ENCODE measurements at places on chromosomes 5 and 9.

DNA sequence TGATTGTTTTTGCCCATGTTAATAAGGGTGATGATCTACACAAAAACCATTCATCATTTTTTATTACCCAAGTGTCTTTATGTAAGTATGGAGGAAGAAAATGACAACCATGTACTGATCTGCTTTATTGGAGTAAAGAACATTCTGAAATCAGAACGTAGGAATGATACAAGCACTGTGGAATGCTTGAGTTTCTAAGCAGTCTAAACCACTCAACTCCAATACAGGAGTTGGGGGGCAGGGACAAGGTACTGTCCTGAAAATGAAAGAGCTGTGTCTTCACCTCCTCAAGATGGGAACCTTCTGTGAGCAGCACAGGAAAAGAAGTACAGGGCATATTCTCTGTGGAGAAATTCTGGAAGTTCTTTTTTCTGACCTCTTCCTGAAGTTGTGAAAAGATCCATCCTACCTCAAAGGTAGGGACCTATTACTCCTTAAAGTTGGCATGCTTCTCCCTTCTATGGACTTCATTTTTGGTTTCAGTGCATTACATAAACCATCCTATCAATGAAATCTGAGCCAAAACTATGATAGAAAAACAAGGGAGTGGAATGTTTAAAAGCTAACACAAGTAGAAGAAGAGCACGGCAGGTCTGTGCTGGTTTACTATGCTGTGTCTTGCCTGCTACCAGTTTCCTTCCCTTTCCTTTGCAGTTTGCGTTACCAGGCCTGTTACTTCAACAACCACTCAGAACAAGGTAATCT lies 202.6 kb downstream of the SEMA5A start:
- peak; percentile 22 for DNase-seq

DNA sequence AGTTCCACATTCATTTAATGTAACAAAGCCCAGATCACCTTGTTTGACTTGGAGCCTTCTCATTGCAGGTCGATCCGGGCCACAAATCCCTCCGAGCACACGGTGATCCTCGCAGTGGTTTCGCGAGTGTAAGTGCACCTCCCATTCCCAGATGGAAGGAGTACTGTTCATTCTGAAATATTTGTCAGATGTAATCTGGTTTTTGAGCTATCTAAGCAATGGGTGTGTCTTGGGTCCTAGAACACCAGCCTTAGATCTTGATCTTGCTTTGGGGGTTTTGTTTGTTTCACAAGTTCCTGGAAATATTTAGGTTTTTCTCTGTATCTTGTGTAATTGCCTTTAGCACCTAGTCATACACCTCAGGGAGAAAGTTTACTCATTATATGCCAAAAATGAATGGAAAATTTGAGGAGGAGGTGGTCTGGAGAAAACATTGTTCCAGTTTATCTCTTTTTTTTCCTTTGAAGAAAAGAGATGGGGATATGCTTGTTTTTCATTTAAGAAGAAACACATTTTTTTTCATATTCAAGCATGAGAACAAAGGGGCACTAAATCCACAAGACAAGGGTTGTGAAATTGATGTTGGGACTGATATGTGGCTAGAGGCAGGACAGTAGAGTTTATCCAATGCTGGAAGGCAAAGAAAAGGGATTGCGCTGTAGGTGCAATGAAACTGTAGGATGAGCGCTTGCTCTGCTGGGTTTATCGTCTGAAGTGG lies 118.6 kb downstream of the PDE8B start:
- DNase-seq: no peak

- no peak for DNase-seq
Observed at GRCh38 chr5:1736889-1737711, 62.5 kb downstream of the MRPL36 start.

DNA sequence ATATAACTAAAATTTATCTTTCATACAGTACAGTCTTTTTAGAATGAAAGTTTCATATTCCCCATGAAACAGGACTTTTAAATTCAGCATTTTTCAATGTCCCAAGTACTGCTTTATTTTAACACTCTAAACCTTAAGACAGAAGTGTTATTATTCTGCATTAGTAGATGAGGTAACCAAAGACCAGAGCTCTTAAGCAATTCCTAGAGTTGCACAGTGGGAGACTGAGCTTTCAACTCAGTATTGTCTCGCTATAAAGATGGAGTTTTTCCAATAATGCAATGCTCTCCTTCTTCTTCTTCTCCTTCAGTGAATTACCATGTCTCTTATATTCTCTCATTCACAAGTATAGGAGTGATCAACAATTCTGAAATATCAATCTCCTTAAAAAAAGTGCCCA lies 479.7 kb downstream of the CETN3 start:
- DNase-seq: no peak

- no peak for DNase-seq
Observed at GRCh38 chr5:40416098-40416497, 263.6 kb upstream of the PTGER4 start.

Measured in AG20443 (cell line).